Effector memory CD4-positive, alpha-beta T cell (primary cell): ENCODE measurements at places on chromosomes 5 and 9.

DNA sequence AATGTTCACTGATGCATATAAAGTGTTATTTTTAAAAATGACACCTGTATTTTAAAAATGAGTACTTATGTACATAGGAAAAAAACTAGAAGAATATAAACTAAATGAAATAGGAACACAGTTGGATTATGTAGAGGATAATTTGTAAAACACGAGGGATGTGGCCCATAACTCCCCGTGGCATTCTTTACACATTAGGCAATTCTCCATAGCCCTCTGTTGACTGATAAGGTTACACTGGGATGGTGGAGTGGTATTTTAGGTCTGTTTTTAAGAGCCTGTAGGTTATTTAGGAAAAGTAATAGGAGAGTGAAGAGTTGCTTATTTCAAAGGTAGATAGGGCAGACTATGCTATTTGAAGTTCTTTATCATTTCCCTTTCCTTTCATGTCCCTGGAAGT is 1.8 kb downstream of the CAVIN4 start:
- H3K4me3 ChIP-seq = no peak overlapping the region
- DNase-seq = no peak
- no peak overlapping the region for H3K27ac ChIP-seq
- H3K36me3 ChIP-seq = no peaks in the 10 kb centered on the region

- no peaks in the 10 kb centered on the region for H3K4me1 ChIP-seq
- H3K27me3 ChIP-seq = no peaks in the 10 kb centered on the region
- no peak overlapping the region for H3K4me3 ChIP-seq
- no peaks in the 10 kb centered on the region for H3K36me3 ChIP-seq
- H3K27ac ChIP-seq = no peak overlapping the region
Observed at GRCh38 chr5:149421834-149422233, 42.7 kb upstream of the IL17B start.

DNA sequence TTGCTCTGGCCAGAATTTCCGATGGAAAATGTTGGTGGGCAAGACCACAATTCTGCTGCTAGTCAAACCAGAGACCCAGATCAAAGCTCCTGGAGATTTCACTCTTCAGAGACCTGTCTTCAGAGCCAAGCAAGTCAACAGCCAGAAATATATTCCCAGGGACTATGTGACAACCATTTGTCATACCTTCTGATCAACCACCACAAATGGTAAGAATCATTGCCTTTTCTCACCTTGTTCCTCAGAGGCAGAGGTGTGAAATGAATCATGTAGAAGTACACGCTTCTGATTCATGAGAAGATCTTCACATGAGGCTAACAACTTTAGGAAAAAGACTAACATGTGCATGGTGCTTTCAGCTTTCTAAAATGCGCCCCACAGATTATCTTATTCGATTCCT is 53.5 kb downstream of the SUSD1 start:
- H3K4me1 ChIP-seq = peaks cover 2% of the 10 kb centered on the region
- H3K27me3 ChIP-seq = no peaks in the 10 kb centered on the region
- H3K4me3 ChIP-seq = no peak overlapping the region
- DNase-seq = no peak

DNA sequence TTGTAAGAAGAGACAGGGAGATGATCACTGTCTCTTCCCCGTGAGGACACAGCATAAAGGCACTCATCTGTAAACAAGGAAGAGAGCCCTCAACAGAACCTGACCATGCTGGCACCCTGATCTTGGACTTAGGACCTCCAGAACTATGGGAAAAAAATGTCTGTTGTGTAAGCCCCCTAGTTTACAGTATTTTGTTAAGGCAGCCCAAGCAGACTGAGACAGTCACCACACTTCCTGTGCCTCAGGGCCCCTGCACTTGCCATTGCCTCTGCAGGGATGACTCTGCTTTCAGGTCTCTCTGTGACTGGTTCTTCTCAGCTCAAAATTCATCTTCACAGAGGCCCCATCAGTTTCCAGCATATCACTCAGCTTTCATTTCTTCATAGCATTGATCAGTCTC is 372.1 kb downstream of the TLE1 start:
- no peak for DNase-seq
- H3K4me1 ChIP-seq = no peaks in the 10 kb centered on the region
- H3K27ac ChIP-seq = no peak overlapping the region
- H3K27me3 ChIP-seq = no peaks in the 10 kb centered on the region
- H3K36me3 ChIP-seq = no peaks in the 10 kb centered on the region

DNA sequence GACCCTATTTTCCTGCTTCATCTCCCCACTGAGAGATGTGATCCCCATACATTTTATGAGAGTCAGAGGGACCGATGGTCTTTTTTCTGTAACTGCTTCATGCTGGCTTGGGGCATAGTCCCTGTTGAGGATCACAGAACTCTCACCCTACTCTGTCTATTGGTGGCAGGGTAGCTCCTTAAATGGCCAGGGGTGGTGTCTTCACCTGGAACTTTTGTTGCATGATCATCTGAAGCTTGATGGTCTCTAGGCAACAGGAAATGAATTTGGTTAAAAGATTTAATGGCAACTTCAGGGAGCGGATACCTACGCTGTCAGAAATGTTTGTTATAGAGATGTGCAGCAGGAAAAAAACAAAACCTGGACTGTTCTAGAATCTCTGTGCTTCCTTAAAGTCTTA is 87.0 kb upstream of the GLIS3 start:
- H3K27me3 ChIP-seq = no peaks in the 10 kb centered on the region
- no peak for DNase-seq
- H3K4me3 ChIP-seq = no peak overlapping the region
- H3K4me1 ChIP-seq = no peaks in the 10 kb centered on the region

- no peaks in the 10 kb centered on the region for H3K27me3 ChIP-seq
- H3K27ac ChIP-seq = no peak overlapping the region
- no peaks in the 10 kb centered on the region for H3K4me1 ChIP-seq
- no peaks in the 10 kb centered on the region for H3K36me3 ChIP-seq
- no peak for DNase-seq
Observed at GRCh38 chr9:2502760-2503159, 118.8 kb upstream of the VLDLR start.

DNA sequence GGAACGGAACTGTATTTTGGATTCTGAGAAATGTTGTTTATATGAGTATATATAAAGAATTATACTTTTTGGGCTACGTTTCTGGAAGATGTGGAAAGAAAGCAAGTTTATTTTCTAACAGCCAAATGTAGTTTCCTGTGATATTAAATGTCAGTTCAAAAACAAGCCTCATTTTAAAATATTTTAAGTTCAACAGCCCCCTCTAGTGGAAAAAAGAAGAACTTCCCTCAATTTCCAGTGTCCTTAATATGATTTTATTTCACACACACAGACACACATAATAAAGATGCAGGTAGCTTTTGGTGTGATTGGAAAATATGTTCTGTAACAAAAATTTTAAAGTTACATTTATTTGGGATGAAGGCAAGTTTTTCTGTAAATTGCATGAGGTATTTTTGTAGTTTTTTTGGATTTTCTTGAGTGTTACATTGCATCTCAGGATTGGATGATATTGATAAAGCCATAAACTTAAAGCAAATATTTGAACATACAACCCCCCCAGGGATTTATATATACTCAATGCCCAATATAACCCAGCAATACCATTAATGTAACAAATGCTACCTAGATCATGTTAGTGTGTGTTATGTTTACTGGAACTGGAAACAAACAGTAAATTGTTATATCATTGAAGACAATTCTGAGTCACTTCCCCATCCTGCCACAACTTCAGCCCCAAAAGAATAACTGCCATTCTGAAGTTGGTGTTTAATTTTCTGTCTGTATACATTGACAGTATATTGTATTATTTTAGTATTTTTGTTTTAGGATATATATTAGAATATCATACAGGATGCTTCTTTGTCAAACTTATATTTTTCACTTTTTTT is 54.0 kb downstream of the CCDC171 start:
- H3K4me1 ChIP-seq = no peaks in the 10 kb centered on the region
- H3K36me3 ChIP-seq = no peaks in the 10 kb centered on the region
- no peak overlapping the region for H3K27ac ChIP-seq
- no peaks in the 10 kb centered on the region for H3K27me3 ChIP-seq
- no peak for DNase-seq

- no peak overlapping the region for H3K27ac ChIP-seq
- H3K4me3 ChIP-seq = no peak overlapping the region
- H3K36me3 ChIP-seq = no peaks in the 10 kb centered on the region
- DNase-seq = no peak
Observed at GRCh38 chr5:53834500-53834899, 274.1 kb downstream of the NDUFS4 start.

GRCh38 chr9:6692433-6692832 is 46.9 kb upstream of the GLDC start:
- H3K4me3 ChIP-seq = no peak overlapping the region
- no peak for DNase-seq
- H3K27ac ChIP-seq = no peak overlapping the region
- no peaks in the 10 kb centered on the region for H3K36me3 ChIP-seq
